ENCODE measurements at places on chromosomes 7 and 10.
A peak's percentile ranks its signal among the peaks of the same experiment; 100 is the strongest.

GRCh38 chr10:29635711-29636144, 957 bp upstream of the SVIL start:
- no peak for DNase-seq

- no peak for DNase-seq
Measured at GRCh38 chr10:78618050-78618449, 450.7 kb upstream of the ZMIZ1 start.

DNA sequence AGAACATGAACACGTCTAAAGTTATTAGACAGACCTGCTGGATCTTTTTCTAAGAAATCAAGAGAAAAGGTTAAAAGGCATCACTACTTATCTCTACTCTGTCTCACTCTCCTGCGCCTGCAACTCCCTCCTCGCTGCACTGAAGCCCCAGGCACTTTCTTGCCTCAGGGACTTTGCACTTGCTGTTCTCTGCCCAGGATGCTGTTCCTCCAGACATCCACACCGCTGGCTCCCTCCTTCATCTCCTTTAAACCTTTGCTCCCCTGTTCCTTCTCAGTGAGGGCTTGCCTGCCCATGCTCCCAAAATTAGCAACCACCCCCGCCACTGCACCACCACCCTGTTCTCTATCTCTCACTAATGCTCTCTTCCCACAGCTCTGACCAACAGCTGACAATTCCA, 87.4 kb downstream of the GOLGA7B start:
- DNase-seq: no peak

- DNase-seq: no peak
Measured at GRCh38 chr10:7474388-7474787, 63.6 kb upstream of the SFMBT2 start.

DNA sequence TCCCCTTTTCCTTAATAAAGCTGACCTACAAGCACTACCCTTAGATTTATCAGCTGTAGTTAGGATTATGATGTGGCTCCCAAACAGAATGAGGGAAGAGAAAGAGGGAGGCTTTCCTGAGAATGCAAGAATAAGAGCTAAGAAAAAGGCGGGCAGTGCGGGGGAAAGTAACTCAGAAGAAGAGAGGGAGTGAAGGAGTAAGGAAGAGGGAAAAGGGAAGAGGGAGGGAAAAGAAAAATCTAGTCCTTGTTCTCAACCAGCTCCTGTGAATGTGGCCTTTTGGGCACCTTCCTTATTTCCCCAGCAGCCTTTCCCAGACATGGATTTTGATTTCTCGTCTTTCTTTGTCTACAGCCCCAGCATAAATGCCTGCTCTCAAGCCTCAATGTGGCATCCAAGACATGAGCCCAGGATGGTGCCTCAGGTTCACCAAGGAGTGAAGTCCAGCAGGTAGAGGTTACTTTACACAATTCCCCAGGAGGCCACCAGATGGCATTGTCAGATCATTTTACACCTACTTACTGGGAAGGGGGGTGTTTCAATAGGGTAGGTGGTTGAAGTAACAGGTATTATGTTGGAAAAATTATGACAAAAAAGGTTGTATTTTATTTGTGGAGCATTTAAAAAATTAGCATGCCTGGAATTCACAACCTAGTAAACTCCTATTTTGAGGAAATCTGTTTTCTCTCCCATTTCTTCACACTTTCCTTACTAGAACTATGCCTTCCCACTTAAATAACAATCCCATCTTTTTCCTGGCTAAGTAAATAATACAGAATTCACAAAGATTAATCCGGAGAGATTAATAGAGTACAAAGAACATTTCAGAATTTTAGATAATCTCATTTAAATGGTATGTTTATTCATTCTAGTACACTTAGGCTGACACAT, 106.5 kb downstream of the HTR7 start:
- DNase-seq: peak; percentile 4

- no peak for DNase-seq
Measured at GRCh38 chr10:27529010-27529783, 25.1 kb downstream of the RAB18 start.

DNA sequence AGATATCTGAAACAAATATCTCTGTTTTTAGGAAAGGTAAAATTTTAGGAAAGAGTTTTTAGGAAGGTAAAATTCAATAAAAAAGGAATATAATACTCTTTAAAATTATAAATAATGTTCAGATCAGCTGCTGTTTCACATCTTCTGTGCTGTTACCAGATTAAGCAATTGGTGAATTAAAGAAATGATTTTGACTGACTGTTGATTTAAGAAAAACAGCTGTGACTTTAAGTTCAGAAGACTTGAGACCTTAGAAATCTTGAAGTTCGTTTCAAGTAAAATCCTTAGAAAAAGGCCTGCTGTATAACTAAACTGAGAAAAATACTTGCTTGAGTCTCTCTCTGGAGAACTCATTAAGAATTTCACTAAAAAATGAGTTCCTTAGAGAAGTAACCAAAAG, 250.6 kb downstream of the DOCK4 start:
- DNase-seq: no peak

- DNase-seq: no peak
Measured at GRCh38 chr10:9302140-9302746, 1247.8 kb downstream of the GATA3 start.

DNA sequence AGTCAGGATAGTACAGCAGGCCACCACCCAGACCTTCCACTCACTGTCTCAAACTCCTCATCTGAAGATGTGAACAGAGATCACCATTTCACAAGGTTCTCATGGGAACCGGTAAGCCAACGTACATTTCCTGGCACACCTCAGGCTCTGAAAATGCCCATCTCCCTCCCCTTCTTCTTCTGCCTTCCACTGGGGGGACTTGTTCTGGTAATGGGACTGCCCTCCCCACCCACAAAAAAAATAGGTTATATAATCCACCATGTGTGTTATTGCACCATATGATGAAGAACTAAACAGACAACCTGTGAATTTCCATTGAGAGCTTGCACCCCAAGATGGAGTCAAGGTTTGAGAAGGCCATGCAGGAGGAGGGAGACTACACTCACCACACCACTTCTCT, 42.1 kb upstream of the IKZF1 start:
- DNase-seq: no peak

DNA sequence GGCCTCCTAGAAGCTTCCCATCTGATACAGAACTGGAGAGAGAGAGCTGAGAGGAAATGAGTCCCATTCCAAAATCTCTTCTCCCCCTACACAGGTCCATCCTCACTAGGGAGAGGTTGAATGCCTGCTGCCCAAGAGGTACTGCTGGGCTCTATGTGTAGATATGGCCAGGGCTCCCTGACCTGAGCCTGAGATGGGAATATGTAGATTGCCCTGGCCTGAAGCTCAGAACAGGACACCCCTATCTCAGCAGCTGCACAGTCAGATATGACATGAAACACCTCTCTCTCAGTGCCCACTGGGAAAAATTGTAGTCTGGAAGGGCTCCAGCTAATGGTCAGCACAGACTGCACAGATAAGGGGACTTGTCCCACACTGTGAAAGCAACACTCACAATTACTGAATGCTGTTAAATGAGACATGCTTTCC, 3.1 kb upstream of the IFIT1B start:
- no peak for DNase-seq

- DNase-seq: no peak
Measured at GRCh38 chr7:14069961-14070360, 80.5 kb upstream of the ETV1 start.

- DNase-seq: no peak
Measured at GRCh38 chr7:8507566-8507965, 74.2 kb downstream of the NXPH1 start.

DNA sequence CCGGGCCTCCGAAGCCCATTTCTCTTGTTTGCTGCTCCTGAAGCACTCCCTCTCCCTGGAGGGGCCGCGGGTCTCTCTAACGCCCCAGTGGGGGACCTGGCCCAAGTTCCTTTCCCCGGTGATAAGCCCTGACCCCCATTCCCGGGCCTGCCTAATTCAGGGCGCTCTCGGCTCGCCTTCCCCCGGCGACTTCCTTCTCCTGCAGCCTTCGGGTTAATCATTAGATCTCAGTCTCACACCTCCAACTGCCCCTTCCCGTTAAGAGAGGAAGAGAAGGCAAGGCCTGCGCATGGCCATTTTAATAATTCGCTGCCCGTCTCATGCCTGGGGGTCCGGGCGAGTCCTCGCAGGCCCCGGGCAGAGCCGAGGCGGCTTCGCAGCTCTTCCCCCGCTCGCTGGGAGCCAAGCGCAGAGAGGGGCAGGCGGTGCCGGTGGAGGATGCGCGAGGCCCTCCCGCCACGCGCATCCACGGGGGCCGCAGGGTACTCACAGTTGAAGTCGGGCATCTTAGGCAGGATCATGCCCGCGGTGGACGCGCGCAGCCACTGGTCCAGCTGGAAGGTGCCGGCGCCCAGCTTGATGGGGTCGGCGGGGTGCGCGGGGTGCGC, 1.2 kb downstream of the MNX1 start:
- DNase-seq: no peak

DNA sequence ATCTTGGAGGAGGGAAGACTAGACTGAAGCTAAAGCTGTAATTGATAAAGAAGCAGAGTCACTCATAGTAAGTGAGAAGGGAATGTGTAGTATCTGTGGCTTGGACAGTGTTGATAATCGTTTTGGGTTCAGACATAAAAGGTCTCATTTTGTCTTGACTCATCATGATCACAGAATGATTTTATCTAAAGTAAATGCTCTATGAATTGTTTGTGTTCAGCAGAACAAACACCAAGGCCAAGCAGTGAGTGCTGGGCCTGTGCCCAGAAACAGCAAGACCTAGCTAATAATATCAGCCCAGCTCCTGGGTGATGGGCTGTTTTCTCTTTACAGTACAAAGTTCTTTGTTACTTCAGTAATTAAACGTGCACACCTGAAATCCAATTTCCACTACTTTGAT, 26.7 kb upstream of the CD36 start:
- DNase-seq: no peak

- DNase-seq: no peak
Measured at GRCh38 chr10:104893701-104894100, 252.6 kb downstream of the SORCS3 start.

- no peak for DNase-seq
Measured at GRCh38 chr7:13800694-13801448, 188.6 kb downstream of the ETV1 start.

DNA sequence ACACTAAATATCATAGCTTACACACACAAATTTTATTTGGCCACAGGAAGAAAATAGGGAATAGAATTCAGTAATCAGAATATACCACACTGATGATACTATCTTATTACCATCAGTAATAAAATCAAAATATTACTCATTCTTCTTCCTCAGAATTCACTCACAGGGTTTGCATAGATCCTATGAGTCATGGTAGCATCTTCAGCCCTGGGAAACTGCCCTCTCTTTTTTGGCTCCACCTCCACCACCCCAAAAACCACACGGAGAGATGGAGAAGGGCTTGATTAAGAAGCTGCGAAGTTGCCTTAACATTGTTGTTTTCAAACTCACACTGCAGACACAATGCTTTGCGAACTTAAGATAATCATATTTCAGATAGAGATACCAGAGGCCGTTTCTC, 154.1 kb upstream of the AHR start:
- DNase-seq: peak; percentile 20

GRCh38 chr7:57496395-57496794, 46.4 kb downstream of the ZNF716 start:
- no peak for DNase-seq

DNA sequence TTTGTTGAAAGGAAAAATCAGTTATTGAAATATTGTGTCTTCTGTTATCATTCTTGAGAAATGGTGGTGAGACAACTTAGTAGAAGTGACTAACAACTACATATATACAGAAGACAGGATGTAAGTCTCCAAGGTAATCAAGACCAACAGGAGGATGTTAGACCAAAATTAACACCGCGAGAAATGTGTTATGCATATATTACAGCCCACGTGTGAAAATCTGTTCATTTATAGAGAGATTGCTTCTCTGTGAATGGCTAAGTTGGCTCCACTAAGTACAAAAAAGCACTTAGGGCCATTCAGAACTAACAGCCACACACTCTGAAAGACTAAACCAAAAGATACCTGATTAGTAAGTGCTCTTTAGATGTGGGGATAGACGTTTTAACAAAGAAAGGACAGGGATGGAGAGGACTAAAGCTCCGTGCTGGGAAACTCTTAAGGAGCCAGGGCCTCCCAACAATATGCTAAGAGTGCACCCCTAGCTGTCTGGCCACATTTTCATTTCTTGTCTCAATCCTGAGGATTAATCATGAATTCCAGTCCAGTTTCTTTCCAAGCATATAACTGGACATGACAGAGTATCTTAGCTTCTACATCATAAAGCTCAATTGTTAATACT, 26.5 kb downstream of the HDAC9 start:
- DNase-seq: no peak

DNA sequence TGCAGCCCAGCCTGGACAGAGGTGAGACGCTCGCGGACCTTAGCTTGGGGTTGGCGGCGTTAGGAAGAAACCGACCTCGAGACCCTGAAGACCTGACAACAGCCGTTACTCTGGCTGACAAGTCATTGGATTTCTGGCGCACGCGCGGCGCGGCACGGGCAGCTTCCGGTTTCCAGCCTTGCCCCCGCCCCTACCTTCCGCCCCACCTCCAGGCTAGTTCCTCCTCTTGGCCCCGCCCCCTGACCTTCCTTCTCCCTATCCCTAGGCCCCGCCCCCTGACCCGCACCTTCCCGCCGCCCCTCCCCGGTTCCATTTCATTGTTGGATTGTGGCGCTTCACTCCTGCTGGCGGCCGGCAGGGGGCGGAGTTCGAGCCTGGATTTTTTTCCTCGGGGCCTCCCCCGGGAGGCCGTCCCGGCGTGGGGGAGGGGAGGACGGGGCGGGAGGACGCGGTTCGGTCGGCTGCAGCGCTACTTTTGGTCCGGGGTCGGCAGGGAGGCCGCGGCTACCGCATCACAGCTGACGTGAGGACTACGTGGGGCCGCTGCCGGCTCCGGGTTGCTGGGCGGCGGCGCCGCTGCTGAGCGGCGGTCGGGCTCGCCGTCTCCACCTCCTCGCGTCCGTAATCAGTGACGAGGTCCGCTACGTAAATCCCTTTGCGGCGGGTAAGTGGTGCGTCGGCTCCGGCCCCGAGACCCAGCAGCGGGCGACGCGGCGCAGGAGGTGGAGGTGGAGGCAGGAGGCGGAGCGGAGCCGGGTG, at the start of gene CREM:
Gene CREM, plus strand, starts transcription at position 317 of the 759 bp plus-strand sequence. CDS start 10,990 bp downstream, outside the sequence.
- peak; percentile 99 for DNase-seq

- no peak for DNase-seq
Measured at GRCh38 chr10:112827086-112827485, 123.0 kb upstream of the TCF7L2 start.

GRCh38 chr10:101121654-101122031, 9.5 kb upstream of the TLX1 start:
- no peak for DNase-seq

DNA sequence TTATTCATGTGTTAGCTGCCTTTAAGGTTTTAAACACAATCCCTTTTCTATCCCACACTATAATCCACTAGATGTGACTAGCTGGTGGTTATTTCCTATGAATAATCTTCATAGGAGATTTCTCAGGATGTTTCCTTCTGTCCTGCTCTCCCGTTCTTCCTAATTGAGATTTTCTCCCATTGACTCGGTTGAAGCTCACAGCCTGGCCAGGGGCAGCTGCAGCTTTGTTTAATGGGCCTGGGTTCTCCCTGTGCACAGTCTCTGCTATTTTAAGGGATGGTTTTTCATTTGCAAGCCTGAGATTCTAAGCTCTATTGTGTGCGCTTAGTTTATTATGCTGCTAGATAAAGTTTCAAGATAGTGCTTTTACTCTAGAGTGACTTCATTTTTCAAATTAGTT, 283.4 kb upstream of the AOAH start:
- DNase-seq: no peak

- DNase-seq: no peak
Measured at GRCh38 chr10:43594944-43595589, 11.2 kb upstream of the ZNF485 start.
